ENCODE measurements at places on chromosomes 6 and 20.

DNA sequence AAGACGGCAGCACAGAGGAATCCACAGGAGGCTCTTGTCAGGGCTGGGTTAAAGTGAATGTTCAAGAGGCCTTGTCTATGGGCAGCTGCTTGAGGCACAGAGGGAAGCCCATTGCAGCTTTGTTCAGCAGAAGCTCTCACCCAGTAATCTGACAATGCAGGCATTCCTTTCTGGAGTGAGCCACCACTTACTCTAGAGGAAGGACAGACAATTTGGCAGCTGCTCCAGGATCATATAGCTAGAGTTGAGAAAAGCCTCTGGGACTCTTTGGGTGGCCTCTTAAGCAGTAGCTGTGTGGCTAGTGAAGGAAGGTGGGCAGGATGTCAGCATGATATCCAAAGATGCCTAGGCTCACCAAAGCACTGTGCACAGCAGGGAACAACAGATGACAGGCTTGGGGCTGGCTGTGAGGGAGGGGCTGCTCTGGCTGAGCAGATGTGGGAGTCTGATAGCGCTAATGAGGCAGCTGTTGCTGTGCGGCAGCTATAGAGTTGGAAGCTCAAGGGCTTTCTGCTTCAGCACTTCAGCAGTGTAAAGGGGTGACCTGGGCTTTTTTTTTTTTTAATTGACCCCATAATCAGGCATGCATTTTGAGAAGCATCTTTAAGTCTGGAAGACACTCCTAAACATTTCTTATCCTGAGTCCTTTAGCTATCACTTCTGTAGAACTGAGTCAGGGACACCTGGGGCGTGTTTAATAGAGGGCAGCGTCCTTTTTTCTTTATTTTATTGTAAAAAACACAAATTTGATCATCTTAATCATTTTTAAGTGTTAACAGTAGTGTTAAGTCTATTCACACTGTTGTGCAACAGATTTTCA lies 27.2 kb downstream of the CMTR1 start:
- DNase-seq, result no peak

DNA sequence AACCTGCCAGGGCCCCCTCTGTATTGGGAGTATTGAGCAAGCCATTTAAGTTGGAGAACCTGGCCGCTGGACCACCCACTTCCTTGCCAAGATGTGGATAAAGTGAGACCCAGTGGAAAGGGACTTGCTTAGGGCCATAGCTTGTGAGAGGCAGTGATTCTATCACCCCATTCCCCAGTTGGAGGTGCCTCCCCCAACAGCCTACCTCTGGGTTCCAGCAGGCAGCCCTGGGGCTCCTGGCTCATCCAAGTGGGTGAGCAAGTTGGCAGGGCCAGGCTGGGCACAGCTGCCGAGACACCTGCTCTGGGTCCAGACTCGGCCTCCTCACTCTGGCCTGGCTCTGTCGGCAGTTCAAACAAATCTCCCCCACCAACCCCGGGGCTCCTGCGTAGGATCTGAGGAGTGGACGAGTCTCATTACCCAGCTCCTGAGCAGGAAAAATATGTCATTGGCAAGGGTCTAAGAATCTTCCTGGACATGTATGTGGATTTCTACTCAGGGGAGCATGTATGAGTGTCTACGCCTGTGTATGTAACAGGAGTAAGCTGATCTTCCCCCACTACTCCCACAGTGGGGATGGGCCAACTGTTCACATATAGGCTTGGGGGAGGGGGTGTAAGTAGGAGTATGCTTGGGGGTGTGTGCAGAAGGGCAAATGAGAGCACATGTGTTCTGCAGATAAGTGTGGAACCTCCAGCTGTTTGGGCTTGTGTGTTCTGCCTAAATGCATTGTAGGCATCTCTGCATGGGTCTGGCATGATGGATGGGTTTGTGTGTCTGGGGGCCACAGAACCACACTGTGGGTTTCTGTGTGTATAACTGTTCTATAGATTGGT lies 1.9 kb downstream of the ID1 start:
- DNase-seq, result no peak

DNA sequence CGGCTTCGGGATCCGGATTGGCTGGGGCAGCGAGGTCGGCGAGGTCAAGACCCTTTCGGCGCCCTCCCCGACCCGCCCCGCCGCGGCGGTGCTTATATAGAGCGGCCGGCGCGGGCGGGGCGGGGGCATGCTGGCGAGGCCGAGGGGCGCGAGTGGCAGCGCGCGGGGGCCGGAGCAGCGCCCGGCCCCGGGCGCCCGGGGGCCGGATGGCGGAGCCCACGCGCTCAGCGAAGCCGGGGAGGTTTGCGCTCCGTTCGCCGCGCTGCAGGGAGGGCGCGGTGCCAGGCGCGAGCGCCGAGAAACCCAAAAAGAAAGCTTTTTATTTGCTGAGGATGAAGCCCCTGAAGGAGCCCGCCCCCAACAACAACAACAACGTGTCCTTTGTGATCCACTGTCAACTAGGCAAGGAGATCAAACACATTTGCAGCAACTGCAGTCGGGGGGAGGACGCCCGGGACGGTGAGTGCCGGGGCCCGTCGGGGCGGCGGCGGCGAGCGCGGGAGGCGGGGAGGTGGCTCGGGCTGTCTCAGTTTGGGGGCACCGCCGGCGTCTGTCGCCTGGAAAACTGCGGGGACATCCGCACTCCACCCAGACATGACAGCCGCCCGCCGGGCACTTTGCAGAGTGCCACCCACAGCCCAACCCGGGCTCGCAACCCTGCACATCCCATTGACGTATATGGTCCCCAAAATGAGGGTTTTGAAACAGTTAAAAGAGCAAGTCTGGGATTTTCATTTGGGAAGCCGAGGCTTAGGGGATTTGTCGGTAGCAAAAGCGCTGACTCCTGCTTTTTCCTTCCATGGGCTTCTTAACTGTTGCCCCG lies 297.3 kb downstream of the PHACTR1 start:
- no peak for DNase-seq

- DNase-seq, result no peak
Observed at GRCh38 chr6:71524201-71524600, 235.6 kb downstream of the OGFRL1 start.

- no peak for DNase-seq
Observed at GRCh38 chr6:35224720-35225119, 11.0 kb downstream of the SCUBE3 start.

DNA sequence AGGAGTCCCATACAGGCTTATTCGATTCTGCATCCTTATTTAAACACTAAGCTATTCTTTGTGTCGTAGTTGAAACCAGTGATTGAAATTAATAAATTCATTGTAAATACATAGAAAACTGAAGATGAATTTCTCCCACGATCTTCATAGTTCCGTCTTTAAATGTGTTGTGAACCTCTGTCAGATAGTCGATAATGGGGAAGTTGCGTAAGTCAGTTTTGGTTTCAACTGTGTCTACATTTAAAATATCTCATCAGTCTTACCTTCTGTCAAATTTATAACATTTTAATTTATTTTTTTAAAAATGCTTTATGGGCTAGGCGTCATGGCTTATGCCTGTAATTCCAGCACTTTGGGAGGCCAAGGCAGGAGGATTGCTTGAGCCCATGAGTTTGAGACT lies 12.7 kb downstream of the STX11 start:
- no peak for DNase-seq

DNA sequence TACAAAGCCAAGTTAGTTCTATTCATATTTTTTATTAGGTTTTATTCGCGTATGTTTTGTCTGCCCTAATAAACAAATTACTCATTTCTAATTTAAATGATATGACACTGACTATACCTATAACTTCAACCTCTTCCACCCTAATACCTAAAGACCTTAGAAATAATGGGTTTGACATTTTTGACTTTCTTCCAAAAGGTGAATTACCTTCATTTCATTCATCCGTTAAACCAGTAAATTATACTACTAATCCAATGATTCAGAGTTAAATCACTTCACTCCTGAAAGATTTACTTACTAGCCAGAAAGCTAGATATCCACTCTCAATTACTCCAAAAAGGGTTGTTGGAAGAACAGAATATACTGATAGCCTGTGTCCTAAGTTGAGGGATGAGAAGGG lies 5.2 kb downstream of the MRPS10 start:
- no peak for DNase-seq

DNA sequence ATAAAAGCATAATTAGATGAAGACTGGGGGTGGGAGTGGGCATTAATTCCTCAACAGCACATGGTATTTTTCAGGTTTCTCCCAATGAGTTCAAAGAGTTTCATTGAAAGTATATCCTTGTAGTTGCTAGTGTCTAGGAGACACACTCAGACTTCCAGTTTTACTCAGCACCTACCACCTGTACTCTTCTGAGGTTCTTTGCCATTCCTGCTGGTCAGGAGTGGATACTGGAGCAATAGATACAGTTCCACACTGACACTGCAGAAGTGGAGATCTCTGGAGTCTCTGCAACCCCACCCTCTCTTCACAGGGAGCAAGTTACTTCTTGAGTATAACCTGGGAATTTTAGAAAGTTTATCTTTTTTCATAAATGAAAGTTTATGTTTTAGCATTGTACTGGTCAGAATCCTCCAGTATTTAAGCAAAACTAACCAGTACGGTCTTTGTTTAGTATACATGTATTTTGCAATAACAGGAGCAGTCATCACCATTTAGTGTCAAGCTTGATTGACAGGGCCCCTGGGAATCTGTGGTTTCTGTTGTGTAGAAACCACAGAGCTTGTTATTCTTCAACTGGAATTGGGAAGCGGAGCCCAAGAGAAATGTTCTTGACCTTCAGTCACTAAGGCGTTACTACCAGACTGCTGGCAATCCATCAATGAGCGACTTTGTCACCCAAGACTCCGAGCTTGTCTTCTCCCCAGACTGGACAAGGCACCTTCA lies 148.1 kb downstream of the ZDHHC14 start:
- DNase-seq, result no peak

- DNase-seq, result no peak
Observed at GRCh38 chr6:153595903-153596302, 443.1 kb upstream of the OPRM1 start.

- no peak for DNase-seq
Observed at GRCh38 chr6:106869203-106869602, 105.3 kb downstream of the CD24 start.

DNA sequence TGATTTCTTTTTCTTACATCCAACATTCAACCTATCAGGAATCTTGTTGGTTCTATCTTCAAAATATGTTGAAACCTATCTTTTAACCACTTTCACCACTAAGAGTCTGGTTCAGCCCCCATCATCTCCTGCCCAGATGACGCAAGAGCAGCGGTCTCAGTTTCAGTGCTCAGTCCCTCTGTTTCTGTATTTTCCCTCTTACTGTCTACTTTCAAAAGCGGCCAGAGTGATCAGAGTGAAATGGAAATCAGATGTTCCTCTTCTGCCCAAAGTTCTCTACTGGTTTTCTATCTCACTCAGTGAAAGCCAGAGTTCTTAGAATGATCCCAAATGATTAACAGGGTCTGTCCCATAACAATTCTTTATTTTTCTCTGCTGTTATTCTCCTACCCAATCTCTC lies 147.9 kb upstream of the PDE7B start:
- DNase-seq, result no peak

DNA sequence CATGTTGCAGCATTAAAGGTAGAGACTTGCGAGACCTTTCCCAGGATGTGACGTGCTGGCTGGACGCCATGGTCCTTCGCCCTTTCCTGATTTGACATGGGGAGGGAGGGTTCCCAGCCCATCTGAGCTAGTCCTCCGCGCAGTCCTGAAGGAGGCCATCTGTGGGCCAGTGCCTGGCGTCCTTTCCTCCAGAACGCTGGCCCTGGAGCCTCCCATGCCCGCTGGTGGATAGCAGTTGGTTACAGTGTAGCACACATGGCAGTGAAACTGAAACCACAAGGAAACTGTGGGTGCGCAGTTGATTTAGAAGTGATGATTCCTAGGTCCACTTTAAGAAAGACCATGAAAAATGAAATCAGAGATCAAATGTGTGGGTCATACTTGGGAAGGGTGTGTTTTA lies 193.7 kb downstream of the CDH4 start:
- DNase-seq, result no peak

DNA sequence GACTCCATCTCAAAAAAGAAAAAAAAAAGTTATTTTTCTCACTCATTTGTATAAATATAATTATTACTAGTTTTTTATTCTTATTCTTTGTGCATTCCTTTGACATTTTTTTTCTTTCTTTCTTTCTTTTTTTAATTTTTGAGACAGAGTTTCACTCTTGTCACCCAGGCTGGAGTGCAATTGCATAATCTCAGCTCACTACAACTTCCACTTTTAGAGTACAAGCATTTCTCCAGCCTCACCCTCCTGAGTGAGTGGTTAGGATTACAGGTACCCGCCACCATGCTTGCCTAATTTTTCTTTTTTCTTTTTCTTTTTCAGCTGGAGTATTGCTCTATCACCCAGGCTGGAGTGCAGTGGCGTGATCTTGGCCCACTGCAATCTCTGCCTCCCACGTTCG lies 51.4 kb upstream of the JARID2 start:
- DNase-seq, result no peak

DNA sequence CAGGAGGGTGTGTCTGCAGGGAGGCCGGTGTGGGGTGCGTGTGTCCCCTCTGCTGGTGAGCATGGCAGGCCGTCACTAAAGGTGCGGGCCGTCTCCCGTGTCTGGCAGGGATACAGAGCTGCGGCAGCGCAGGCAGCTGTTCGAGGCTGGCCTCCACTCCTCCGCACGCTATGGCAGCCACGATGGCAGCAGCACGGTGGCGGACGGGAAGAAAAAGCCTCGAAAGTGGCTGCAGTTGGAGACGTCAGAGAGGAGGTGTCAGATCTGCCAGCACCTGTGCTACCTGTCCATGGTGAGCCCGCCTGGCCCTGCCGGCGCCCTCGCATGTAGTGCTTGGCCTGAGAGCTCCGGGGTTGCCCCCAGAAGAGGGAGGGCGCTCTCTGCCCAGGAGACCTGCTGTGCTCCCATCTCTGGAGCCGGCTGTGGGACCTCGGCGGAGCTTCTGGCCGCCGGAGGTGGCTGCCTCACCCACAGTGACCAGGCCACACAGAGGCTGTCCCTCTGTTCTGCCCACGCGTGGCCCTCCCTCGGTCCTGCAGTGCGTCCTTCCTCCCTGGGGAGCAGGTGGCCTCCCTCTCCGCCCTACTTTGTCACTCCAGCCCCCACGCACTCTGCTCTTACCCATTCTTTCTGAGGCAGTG lies 149.6 kb downstream of the DTNBP1 start:
- DNase-seq, result no peak

DNA sequence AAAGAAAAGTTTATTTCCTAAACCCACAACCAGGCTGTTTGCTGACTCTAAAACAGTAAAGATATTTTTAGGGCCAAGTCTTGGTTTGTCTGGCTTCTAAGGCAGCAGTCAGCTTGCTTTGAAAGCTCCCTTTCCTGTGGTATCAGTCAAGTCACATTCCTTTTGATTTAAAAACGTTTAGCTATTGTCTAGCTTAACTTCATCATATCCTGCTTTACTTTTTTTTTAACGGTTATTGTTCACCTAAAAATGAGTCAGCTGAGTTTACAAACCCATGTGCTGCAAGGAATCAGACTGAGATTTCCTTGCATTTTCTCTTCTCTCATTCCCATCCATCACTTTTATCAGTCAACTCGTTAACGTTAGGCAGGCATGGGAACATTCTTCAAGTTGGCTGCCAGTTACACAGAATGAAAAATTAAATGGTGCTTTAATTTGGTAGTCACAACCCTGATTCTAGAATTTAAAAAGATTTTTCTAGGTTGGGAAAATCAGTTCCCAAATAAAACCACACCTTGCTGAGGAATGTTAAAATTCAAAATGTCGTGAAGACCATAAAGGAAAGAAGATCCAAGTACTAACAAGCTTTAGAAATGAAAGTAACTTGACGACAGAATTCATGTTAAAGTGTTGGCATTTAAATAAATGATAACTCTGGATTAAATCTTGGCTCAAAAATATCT lies 45.9 kb downstream of the ELOVL5 start:
- DNase-seq, result no peak

Data from activated CD4-positive, alpha-beta T cell treated with anti-CD3 and anti-CD28 coated beads for 24 hours (primary cell).